Activated T-helper 1 cell treated with Interleukin-2 at 50 U/mL for 16 hours (primary cell): ENCODE measurements at places on chromosomes 11 and 22.

GRCh38 chr22:41966607-41967240 is 2.5 kb upstream of the SEPTIN3 start:
- no peak for DNase-seq

DNA sequence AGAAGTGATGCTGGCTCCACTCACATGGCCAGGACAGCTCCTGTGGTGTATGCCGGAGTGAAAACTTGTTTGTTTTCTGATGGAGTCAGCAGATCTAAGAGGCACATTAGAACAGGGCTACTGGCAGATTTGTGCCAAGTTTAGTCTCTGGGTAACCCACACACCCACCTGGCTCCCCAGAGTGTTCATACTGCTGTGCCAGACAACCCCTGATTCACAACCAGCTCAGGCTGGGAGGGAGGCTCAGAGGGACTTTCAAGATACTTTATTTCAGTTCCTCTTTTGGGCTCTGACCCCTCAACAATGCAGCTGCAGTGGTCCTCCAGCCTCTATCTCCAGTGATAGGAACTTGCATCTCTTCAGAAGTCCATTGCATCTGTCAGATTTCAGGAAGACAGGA is 8.5 kb downstream of the NTM start:
- no peak for DNase-seq

DNA sequence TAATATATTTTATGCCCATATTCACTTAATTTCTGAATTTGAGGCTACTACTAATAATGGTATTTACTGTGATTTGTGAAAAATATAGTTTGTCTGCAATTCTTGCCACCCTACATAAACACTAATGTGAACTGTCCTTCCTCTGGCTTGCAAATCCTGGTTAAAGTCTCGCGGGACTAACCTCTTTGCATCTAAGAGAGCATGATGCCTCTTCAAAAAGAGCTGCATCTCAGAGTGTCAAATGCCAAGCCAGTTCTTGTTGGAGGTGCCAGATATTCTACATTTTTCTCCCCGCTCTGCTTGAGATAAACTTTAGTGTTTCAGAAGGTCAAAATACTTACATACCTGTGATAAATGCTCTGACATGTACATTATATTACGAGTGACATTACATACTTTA is 2.1 kb downstream of the ARHGAP42 start:
- no peak for DNase-seq

GRCh38 chr11:372809-373715 is 3.8 kb downstream of the B4GALNT4 start:
- no peak for DNase-seq

DNA sequence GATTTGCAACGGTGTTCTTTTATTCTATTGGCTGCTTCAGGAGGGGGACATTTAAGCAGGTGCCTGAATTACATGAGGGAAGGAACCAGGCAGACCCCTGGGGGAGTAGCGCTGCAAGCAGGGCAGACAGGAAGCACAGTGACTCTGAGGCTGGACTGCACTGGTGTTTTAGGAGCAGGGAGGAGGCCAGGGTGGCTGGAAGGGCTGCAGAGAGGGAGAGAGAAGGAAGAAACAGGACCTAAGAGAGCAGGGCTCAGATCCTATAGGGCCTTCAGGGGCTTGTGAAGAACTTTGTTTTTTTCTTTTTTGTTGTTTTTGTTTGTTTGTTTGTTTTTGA is 62.5 kb upstream of the SORL1-AS1 start:
- DNase-seq: no peak
